ENCODE measurements at places on chromosomes 2 and 18.
A peak's percentile ranks its signal among the peaks of the same experiment; 100 is the strongest.

GRCh38 chr18:9048808-9049494 is 53.5 kb upstream of the NDUFV2 start:
- DNase-seq = peak; percentile 31

DNA sequence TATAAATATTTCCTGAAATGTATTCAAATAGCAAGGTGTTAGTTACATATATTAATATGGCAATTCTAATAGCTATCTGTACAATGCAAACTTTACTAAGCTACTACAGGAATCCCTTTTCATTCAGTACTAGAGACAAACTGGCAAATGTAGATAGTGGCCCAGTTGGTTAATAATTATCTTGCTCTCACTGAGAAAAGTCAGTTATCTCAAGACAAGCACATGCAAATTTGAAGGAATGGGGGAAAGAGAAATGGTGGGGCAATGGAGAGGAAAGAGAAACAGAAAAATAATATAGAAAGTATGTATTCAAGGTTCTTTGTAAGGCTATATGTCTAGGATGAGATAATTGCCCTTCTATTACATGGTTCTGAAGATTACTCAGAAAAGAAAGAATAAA is 280.0 kb downstream of the FIGN start:
- no peak for DNase-seq

- DNase-seq = no peak
Measured at GRCh38 chr2:219916281-219916680, 288.9 kb downstream of the SLC4A3 start.

- no peak for DNase-seq
Measured at GRCh38 chr2:164976301-164976700, 21.0 kb upstream of the SLC38A11 start.

- no peak for DNase-seq
Measured at GRCh38 chr2:223768179-223768578, 69.2 kb downstream of the AP1S3 start.

DNA sequence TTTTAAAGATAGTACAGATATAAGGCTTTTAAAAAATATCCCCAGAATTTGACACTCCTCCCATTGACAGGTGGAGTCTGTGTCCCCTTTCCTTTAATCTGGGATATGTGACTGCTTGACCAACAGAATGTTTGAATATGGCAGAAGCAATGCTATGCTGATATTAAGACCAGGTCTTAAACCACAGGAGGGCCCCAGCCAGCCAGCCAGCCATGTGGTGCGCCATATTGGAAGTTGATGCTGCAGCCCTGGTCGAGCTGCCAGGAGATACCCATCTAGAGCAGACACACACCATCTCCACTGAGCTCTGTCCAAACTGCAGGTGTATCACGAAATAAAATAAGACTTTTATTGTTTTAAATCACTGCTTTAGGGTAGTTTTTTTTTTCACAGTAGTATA is 122.3 kb upstream of the CAB39 start:
- no peak for DNase-seq

GRCh38 chr2:200609028-200609614 is 23.3 kb downstream of the AOX1 start:
- peak; percentile 92 for DNase-seq

DNA sequence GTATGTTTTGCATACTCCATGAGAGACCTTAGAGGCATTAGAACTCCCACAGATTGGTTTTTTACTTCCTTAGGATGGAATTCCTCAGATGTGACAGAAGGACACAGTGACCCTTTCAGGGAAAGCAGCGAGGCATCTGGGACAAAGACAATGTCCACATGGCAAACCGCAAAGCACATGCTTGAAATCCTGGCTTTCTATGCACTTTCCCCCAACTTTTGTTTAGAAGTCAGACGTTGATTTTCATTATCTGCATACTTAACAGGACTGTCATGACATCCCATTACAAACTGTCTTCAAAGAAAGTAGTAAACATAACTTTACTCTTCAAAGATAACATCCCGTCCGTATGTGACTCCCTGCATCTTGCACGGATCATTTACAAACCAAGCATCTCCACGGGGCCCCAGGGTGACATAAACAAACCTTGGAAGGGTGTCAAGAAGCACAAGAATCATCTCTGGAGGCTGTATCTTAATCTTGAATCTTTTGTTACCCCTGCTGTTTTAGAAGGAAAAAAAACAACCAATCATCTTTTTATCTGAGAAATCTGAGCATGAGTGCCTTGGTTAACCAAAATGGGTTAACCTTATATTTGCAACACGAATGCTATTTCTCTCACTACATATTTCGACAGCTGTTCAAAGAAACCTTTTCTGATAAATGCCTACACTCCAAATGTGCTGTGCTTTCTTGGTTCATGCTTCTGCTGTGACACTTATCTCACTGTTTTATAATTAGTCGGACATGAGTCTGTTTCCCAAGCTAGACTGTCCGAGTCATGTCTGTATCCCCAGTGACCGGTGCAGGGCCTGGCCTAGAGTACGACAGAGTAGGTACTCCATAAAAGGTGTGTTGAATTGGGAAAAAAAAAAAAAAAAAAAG is 90.8 kb downstream of the CCBE1 start:
- peak; percentile 57 for DNase-seq

GRCh38 chr2:127740665-127741288 is 39.5 kb downstream of the SFT2D3 start:
- no peak for DNase-seq

DNA sequence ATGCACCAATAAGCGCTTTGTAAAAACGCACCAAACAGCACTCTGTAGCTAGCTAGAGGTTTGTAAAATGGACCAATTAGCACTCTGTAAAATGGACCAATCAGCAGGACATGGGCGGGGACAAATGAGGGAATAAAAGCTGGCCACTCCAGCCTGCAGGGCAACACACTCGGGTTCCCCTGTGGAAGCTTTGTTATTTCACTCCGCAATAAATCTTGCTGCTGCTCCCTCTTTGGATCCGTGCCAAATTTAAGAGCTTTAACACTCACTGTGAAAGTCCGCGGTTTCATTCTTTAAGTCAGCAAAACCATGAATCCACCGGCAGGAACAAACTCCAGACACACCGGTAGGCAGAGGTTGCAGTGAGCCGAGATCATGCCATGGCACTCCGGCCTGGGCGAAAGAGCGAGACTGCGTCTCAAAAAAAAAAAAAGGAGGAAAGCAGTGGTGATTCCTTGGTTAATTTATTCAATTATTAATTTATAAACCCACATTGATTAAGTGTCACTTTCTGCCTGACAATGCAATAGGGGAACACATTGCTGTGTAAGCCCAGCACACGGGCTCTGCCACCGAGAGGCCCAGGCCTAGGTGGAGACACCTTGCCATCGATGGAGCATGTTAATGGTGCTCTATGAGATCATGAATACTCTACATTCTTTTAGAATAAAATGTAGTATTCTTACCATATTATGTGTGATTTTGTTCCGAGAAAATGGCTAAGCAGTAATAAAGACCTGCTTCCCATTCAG is 687.6 kb upstream of the HS6ST1 start:
- no peak for DNase-seq

DNA sequence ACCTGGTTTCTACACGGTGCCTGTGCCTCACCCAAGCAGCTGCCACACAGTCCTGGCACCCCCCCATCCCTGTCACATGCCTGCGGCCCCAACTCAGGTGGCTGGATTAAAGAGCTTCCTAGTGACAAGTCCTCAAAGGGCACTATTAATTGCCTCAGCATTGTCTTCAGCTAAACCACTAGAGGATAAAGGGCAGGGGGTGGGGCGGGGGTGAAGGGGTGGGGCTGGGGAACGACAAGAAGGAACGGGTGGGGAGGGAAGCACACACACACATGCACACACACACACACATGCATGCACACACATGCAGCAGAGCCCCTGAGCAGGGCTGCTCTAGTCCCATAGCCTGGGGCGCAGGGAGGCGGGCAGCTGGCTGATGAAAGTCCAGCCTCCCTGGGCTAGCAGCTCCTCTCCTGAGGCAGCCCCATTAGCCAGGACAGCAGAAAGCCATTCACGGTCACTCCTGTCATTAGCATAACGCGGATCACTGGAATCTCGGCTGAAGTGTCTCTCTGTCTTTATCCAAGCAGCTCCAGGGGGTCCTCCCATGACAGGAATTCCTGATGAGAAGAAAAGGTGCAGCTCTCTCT is 7.4 kb upstream of the TEX261 start:
- no peak for DNase-seq

GRCh38 chr2:104870100-104870975 is 16.4 kb downstream of the POU3F3 start:
- no peak for DNase-seq

DNA sequence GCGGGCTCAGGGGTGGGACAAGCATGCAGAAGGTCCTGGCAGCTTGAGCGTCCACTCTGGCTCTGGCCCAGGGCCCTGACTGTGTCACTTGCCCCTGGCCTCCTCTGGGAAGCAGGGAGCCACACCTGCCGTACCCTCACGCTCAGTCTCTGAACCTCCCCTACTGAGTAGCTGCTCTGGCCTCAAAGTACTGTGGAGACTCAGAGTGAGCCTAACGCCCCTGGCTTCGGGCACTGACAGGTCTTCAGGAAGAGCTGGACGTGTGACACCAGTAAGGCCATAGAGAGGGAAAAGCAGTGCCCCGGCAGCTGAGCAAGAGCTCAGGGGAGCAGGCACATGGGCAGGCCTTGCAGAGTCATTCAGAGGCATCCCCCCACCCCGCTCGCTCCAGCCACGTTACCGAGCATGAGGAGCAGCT is 73.3 kb downstream of the SFXN5 start:
- no peak for DNase-seq

DNA sequence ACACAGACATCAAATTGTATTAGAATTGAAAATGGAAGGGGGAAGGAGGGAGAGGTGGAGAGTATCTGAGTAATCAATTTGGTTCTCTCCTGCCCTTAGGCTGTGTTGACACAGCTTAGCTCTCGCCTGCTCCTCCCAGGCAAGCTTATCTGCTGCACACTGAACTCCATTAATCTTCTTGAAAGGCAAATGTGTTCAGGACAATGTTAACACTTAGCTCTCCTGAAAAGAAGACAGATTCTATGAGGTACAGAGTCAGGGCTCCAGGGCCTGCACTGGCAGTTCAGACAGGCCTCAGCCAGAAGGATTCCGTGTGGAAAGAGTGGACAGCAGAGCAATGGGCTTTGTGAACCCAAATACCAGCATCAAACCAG is 430.0 kb upstream of the TNP1 start:
- DNase-seq = no peak

DNA sequence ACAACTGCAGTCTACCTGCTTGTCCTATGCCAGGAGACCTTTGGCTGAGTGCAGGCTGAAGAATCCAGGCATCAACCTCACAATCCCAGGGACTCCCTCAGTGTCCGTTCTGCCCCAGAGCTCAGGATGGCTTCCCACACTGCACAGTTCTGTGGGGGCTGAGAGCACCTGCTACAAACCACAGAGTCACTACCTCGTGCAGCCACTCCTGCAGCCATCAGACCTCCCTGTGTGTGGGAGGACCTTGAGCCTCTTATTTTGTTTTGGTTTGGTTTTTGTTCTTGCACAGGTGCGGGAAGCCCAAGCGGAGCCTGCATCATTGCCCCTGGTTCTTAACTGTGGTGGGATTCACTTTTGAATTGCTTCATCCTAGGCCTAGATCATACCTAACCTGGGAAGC is 31.0 kb downstream of the NAT8 start:
- DNase-seq = no peak

GRCh38 chr2:28172114-28172898 is 220.4 kb upstream of the FOSL2 start:
- no peak for DNase-seq

DNA sequence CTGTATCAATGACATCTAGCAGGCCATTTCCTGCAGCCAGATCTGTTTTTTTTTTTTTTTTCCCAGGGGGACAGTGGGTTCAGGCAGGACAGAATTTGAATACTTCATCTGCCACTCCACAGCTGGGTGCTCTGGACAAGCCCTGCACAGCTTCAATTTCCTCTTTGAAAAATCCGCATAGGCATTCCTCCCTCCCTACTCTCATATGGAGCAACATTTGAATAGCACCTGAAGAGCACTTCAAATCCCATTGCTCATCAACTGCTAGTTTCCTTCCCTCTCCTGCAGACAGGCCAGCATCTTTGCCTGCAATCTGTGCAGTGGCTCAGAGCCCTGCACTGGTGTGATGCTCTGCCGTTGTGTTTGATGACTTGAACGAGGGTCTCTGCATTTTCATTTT is 326.3 kb downstream of the TSN start:
- no peak for DNase-seq

GRCh38 chr2:6999211-6999877 is 82.1 kb downstream of the RNF144A start:
- no peak for DNase-seq

DNA sequence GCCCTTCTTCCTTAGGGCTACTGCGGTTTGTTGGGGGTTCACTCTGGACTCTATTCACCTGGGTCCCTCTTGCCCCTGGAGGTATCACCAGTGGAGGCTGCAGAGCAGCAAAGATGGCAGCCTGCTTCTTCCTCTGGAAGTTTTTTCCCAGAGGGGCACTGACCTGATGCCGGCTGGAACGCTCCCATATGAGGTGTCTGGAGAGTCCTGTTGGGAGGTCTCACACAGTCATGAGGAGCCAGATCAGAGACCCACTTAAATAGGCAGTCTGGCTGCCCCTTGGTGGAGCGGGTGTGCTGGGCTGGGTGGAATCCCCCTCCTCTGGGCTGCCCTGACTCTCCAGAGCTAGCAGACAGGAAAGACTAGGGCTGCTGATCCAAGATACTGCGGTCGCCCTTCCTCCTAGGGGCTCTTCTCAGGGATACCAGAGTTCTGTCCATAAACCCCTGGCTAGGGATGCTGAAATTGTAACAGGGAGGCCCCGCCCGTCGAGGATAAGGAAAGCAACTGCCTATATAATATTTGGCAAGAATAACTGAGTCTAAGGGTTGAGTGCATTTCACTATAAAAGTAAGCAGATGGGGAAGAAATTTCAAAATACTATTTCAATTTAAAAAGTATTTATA is 140.7 kb downstream of the NOL4 start:
- DNase-seq = no peak

GRCh38 chr2:10139536-10139935 is 17.0 kb downstream of the RRM2 start:
- DNase-seq = no peak

DNA sequence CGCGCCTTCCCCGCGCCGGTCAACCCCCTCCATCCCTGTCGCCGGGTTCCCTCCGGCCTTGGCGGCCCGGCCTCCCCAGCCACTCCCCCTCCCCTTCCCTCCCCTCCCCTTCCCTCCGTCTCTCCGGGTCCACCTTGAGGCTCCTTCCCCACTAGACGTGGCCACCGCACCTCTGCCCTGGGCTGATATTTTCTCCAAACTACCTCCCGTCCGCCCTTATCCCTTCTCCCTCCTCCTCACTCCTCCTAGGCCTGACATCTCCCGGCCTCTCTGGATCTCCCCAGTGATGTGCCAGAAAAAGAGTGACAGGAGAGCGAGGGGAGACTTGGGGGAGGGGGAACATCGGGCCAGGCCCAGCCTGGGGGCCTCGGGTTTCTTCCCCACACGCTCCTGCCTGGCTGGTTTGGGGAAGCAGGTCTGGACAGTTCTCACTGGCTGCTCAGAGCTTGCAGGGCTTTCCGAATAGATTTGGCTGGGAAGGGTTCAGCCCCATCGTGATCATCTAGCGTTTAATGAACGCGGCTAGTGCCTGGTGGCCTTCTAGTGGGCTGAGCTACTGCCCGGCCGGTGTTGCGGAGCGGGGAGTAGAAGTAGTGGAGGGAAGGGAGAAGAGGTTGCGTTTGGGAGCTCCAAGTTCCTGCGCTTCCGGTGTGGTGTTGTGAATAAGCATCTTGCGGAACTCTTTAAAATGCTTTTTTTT is 641 bp downstream of the MAPRE3 start:
- DNase-seq = peak; percentile 24

- DNase-seq = no peak
Measured at GRCh38 chr2:8986327-8986976, 17.0 kb downstream of the MBOAT2 start.

GRCh38 chr2:107936433-107937359 is 49.6 kb upstream of the SLC5A7 start:
- DNase-seq = no peak
